ENCODE measurements at places on chromosomes 7 and 10.

GRCh38 chr10:90179696-90180407, 478.5 kb downstream of the KIF20B start:
- no peak for DNase-seq

DNA sequence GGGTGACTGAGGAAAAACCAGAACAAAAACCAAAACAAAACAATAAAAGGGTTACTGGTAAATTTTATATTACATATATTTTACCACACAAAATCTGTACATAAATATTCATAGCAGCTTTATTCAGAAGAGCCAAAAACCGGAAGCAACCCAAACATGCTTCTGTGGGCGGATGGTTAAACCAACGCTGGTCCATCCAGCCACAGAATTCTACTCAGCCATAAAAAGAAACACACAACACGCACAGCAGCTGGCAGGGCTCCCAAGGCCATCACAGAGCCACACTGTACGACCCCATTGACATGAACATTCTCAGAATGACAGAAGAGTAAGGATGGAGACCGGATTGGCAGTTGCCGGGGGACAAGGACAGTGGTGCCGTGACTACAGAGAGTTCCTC, 83.6 kb downstream of the PROSER2 start:
- no peak for DNase-seq

- no peak for DNase-seq
Observed at GRCh38 chr7:70665997-70666396, 465.9 kb upstream of the GALNT17 start.

- no peak for DNase-seq
Observed at GRCh38 chr10:123117644-123118417, 17.9 kb upstream of the HMX3 start.

DNA sequence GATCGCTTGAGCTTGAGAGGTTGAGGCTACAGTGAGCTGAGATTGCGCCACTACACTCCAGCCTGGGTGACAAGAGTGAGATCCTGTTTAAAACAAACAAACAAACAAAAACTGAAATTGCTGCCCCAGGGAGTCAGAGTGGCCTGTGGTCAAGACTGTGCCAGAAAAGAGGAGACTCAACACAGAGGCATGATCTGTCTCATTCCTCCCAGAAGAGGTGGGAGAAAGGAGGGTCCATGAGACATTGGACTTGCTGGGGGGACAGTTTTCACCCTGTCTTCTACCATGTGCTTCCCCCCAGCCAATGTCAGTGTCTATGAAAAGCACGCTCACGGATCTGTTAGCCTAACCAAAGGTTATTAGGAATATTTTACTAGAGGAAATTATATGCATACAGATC, 3.2 kb downstream of the ZNF853 start:
- DNase-seq = no peak

- no peak for DNase-seq
Observed at GRCh38 chr10:3213758-3214515, 41.4 kb upstream of the PITRM1 start.

- no peak for DNase-seq
Observed at GRCh38 chr7:154646126-154647013, 356.6 kb downstream of the PAXIP1 start.

GRCh38 chr10:22244001-22244400, 26.2 kb upstream of the EBLN1 start:
- DNase-seq = no peak

DNA sequence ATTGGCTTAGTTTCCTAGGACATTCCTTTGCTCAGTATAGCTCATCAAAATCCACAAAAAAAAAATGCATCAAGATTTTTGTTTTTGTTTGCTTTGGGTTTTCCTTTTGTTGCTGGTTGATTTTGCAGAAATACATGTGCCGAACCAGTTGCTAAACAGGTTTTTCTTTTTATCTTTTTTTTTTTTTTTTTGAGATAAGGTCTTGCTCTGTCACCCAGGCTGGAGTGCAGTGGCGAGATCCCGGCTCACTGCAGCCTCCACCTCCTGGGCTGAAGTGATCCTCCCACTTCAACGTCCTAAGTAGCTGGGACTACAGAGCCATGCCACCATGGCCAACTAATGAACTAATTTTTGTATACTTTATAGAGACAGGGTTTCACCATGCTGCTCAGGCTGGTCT, 8.3 kb downstream of the CSTF2T start:
- DNase-seq = no peak

DNA sequence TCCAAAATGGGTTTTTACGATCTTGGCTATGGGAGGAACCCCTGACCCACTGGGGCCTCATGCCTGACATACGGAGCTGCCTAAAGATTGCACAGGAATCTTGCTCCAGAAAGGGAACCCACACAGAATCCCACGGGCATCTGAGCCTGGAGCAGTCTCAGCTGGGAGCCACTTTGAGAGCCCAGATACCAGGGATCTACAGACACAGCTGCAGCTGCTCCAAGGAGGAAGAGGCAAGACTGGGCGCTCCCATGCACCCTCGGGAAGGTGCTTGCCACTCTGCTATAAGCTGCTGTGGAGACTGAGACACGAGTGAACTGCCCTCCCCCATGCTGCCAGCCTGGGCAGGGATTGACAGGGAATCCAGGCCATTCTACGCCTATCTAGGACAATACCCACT, 202.5 kb downstream of the REEP3 start:
- DNase-seq = no peak

- no peak for DNase-seq
Observed at GRCh38 chr7:25375805-25376600, 147.7 kb upstream of the NPVF start.

- no peak for DNase-seq
Observed at GRCh38 chr10:13559124-13559700, 27.6 kb upstream of the PRPF18 start.

DNA sequence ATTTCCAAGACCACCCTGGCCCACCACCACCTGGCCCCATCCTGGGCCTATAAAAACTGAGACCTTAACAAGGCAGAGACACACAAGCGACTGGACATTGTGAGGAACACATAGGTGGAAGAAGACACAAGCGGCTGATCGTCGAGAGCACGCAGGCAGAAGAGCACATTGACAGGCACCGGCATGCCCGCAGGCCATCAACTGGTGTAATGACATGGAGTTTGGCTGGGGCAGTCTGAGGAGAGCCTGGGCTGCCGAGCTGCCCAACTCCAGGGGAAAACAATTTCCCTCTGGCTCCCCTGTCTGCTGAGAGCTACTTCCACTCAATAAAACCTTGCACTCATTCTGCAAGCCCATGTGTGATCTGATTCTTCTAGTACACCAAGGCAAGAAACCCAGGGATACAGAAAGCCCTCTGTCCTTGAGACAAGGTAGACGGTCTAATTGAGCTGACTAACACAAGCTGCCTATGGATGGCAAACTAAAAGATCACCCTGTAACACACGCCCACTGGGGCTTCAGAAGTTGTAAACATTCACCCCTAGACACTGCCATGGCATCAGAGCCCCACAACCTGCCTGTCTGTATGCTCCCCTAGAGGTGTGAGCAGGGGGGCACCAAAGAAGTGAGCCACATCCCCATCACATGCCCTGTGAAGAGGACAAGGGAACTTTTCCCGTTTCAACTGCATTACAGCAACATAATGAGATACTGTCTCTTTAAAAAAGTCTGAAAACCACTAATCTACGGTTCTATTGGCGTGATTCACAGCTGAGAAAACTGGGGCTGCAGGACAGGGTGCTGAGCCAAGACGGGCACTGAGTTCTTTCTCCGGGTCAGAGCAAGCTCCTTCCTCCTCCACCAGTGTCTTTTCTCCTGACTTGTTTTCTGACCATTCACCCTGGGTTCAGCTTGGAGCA, 18.5 kb upstream of the TNS3 start:
- DNase-seq = no peak

DNA sequence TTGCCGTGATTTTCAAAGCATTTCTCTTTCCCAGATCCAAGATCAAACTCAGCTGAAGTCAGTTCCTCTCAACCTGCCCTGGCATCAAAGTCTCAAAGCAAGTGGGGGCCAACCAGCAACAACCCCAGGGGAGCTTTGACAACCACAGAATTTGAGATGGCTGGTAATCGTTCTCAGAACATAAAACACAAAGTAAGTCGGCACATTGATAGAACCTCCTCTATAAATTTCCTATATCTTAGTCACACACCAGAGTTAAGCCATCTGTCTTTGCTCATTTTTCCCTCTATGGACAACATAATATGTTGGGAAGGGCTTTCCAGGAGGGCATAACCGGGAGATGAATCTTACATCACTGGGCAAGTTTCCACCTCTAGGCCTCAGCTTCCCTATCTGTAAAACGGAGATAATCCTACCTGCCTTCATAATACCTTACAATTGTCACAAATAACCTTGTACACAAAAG, 1.2 kb upstream of the DNAJC9 start:
- DNase-seq = no peak

DNA sequence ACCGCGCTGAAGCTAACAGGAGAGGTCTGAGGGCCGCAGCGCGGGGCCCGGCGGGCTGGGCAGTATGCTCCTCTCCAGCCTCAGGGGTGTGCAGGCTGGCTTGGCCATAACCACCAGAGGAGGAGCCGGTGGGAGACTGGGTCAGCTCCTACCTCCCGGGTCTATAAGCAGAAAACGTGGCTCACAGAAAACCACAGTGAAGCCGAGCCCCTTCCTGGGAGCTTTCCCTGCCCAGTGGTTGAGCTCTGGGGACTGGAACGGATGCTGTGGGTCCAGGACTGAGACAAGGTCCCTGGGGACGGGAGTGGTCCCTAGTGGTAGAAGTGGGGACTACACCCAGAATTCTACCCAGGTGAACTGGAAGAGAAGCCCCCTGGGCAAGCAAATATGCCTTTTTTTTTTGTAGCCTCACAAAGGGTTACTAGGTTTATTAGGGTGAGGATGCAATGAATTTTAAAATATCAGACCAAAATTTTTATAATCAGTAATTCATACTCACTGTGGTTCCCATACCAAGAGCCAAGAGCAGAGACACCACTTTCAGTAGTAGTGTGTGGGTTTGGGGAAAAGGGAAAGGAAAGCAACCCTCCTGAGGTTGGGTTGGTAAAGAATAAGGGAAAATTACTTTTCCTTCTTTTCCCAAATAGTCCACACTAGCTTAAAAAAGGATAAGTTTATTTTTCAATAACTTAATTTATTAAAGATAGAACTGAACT, 67.9 kb upstream of the PRKCQ start:
- no peak for DNase-seq

- DNase-seq = no peak
Observed at GRCh38 chr7:47516985-47517600, 64.8 kb downstream of the TNS3 start.

- no peak for DNase-seq
Observed at GRCh38 chr7:21422751-21423150, 5.1 kb upstream of the SP4 start.

DNA sequence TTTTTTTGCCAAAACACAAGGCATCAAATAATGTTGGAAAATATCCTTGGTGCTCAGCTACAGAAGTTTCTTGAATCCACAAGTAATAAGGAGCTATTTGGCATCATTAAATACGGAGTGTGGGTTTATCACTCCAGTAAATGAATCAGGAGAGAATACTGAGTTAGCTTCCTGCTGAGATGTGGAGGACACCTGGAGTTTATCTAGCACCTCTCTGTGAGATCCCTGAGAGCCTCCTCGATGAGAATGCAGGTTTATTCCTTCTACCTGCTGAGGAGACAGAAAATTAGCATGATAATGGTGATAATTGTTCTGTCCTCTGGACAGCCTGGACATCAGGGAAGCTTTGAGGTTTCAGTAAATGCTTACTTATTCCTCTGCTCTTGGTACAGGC, 40.5 kb downstream of the NRG3 start:
- DNase-seq = no peak

DNA sequence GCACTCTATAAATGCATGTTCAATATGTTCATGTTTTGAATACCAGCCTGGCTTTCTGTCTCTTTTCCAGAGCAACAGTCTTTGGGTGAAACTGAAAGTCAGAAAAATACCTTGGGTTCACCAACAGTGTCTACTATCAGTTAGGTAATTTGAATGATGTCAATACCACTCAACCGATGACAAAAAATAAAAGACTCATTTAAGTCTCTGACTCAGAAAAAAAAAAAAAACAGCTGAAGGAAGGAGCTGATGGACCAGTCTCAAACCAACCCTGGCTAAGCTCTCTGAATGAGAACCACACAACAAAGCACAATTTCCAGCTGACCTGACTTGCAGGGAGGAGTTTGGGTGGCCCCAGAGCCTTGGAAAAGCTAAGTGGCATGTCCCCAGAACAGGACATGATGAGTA, 42.5 kb downstream of the ABLIM1 start:
- no peak for DNase-seq

GRCh38 chr7:149626972-149627371, 129.4 kb upstream of the ZNF746 start:
- no peak for DNase-seq

DNA sequence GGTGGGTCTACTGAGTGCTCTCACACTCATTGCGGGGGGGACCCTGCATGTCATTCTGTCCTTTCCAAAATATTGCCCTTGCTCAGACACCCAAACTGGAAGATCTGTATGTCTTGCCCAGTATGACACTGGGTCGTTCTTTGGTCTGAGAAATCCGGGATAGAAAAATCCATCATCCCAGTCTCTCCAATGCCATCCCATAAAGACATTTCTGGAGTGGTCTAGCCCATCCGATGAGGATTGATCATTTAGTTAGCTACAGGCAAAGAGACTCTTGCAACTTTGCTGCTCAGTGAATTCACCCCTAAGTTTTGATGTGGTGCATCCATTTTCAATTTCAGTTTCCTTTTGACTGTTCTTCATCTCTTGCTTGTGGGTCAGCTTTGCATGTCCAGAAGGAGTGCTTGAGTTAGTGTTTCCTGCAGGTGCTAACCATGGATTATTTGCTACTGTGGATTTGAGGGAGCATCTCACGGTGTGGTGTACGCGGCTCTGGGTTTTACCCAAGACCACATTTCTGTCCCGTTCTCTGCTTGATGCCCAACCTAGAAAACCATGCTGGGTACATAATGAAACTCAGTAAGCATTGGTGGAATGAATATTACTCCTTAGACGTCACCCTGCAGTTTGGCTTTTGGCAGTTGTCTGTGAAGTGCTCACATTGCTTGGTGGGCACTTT, 247.0 kb upstream of the MKI67 start:
- DNase-seq = no peak
